ENCODE measurements at places on chromosomes 6 and 20.

DNA sequence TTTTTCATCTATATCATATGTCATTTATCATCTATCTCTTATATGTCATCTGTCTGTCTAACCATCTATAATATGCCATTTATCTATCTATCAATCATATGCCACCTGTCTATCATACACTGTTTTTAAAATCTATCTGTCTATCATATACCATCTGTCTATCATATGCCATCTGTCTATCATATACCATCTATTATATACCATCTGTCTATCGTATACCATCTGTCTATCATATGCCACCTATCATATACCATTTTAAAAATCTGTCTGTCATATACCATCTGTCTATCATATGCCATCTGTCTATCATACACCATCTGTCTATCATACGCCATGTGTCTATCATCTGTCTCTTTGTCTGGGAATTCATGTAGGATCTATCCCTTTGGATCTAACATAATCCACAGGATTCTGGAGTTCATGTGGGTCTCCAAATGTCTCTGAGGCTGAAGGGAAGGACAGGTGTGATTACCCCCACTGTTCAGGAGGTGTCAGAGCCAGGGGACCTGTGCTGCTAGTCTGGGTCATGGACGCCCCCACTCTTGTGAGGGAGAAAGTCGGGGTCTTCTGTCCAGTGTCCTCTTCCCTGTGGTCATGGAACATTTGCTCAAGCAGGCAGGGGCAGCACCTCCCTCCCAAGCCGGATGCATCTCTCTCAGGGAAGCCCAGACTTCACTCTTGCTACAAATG, 36.9 kb upstream of the FRMD1 start:
- no peak for DNase-seq

GRCh38 chr20:32466739-32467505, 108.8 kb downstream of the ASXL1 start:
- no peak for DNase-seq

DNA sequence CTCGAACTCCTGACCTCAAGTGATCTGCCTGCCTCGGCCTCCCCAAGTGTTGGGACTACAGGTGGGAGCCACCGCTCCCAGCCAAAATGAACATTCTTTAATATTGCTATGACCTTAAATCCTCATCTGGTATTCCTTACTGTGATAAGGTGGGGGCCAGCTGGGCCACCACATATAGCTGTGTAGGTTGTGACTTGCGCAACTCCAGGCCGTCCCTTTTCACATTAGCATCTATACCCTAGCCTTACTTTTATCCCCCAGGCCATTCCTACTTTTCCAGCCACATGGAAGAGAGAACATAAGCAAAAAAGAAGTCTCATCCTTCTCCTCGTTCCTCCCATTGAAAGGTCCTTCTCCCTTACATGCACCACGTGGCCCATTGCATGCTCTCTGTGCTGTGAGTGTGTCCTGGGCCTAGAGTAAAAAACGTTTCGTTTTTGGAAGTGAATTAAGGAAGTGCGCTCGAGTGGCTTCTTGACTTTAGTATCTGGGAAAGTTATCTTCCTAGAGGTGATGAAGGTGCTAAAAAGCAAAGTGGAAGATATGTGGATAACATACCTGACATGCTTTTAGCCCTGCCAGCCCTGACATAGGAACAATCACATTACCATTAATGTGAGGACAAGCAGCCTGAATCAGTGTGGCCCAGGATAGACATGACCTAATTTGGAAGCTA, 56.8 kb upstream of the KIF13A start:
- no peak for DNase-seq

GRCh38 chr6:168106633-168107005, 27.6 kb upstream of the FRMD1 start:
- DNase-seq: no peak

DNA sequence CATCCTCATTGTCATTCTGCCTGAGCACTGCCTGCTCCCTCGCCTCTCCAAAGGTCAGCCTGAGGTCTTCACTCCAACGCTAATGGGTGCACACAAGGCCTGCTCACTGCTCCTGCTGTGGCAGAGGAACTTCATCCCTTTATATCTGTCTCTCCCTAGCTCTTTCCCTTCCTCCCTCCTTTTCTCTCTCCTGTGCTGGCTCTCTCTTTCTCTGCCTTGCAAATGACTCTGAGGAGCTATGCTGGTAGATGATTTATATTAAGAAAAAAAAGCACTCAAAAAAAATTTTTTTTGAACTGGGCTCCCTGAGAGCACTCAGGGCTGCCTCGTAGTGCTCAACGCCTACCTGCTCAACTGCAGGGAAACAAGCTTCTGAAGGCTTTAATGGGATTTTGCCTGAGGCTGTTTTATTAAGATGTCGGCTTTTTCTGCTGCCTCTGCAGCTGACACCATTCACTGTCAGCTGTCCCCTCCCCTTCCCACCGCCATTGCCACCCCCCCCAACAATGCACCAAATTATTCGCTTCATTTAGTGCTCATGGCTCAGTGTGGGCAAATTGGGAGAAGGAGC, 137.7 kb upstream of the DEFB112 start:
- DNase-seq: no peak

All from T-helper 2 cell (primary cell).